ENCODE measurements at places on chromosomes 5 and 9.
A peak's percentile ranks its signal among the peaks of the same experiment; 100 is the strongest.

- no peak for DNase-seq
Observed at GRCh38 chr9:16410601-16411280, 459.7 kb downstream of the BNC2 start.

- no peak for DNase-seq
Observed at GRCh38 chr9:6047020-6047419, 31.6 kb upstream of the RANBP6 start.

- DNase-seq, result no peak
Observed at GRCh38 chr9:27752069-27752468, 178.8 kb upstream of the C9orf72 start.

DNA sequence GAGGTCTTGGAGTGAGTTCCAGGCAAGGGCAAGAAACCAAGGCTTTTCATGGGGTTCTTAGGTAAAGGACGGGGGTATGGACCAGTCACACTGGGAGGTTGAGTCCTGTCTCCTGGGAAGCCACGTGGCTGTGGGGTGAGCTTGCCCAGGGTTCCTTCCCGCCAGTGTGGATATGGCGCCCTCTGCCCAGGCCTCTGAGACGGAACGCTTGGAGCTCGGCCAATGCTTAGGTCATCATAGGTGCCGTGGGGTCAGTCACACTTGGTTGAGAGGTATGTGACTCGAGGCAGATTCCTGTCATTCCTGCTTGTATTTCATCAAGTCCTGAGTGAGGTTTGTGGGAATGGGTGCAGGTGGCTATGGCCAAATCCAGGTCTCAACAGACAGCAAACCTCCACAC lies 46.2 kb downstream of the TENT4A start:
- DNase-seq, result no peak

- DNase-seq, result no peak
Observed at GRCh38 chr5:5979377-5979760, 399.0 kb downstream of the MED10 start.

GRCh38 chr9:3733039-3733408 lies 207.2 kb upstream of the RFX3 start:
- no peak for DNase-seq

GRCh38 chr9:37447111-37447510 lies 18.1 kb downstream of the ZBTB5 start:
- DNase-seq, result no peak

- peak; percentile 49 for DNase-seq
Observed at GRCh38 chr9:127898433-127899127, 823 bp downstream of the ST6GALNAC6 start.

DNA sequence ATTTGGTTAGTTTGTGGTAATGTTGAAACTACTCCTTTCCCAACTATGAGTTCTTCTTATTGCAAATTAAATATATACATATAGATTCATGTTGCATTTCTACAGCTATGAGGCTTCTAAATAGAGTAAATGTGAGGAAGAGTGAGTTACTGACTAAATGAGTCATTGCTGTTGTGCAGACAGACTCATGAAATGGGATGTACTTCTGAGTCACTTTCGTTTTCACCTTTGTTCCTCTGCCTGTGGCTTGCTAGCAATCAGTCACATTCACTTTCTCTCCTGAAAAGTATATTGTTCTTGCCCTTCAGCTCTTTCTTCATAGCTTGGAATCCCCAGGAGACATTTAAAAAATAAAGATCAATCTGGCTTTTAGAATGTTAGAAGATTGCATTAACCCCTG lies 295.5 kb upstream of the SMC2 start:
- no peak for DNase-seq

- peak; percentile 25 for DNase-seq
Observed at GRCh38 chr9:69155341-69156030, 18.6 kb upstream of the TJP2 start.

- no peak for DNase-seq
Observed at GRCh38 chr5:36691696-36692371, 85.4 kb downstream of the SLC1A3 start.

- no peak for DNase-seq
Observed at GRCh38 chr9:92232190-92232589, 61.3 kb downstream of the IARS1 start.

DNA sequence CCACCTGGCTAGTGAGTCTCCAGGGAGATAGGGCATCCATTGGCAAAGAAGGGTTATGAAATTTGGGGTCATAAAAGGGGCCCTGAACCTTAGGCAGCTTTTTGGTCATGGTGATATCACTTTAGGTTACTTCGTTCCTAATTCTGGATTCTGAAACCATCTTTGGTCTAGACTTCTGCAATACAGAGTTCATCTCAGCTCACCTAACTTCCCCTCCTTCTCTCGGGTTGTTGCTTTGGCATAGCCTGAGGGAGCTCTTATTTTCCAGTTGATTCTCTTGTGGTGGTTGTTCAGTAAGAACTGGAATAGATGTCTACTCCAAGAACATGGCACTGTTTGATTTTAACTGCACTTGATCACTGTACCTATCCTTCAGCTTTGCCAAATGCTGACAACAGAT lies 148.9 kb upstream of the RUSC2 start:
- DNase-seq, result no peak

GRCh38 chr9:89793124-89793495 lies 188.3 kb downstream of the GADD45G start:
- DNase-seq, result no peak

GRCh38 chr9:78289474-78289873 lies 7.5 kb upstream of the PSAT1 start:
- DNase-seq, result no peak

DNA sequence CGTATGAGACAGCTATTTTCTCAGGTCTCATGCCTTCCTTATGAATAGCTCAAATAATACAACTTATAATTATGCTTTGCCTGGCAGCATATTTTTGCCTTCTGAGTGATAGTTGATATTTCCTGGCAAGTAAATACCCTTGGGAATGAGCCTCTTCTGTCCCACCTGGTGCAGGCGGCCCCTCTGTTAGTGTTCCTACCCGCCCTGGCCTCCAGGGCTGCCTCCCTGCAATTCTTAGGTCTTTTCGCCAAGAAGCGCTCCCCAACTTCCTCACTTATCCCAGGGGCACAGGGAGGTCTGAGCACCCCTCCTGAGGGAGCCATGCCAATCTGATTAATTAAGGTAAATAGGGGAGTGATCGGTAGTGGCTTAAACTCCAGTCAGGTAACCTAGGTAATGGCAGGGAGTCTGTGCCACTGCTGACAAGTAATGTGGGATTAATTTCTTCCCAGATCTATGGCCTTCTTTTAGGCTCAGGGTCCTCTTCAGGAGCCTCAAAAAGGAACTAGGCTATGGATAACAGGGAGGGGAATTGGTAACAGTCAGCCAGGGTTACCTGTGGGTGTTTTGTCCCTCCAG lies 81.5 kb downstream of the GALNT10 start:
- DNase-seq, result no peak

DNA sequence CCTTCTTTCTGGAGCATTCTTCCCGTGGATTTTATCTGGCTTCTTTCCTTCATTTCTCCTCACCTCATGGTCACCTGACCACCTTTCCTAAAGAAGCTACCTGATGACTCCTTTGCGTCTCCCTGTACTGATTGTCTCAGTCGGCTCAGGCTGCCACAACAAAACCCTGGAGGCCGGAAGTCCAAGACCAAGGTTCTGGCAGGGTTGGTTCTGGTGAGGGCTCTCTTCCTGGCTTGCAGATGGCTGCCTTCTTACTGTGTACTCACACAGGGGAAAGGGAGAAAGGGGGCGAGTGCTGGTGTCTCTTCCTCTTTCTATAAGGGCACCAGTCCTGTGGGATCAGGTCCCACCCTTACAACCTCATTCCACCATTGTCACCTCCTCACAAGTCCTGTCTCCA lies 140.0 kb downstream of the SYK start:
- DNase-seq, result no peak

Measured in B cell (primary cell).